ENCODE measurements at places on chromosomes 7 and 10.
A peak's percentile ranks its signal among the peaks of the same experiment; 100 is the strongest.

DNA sequence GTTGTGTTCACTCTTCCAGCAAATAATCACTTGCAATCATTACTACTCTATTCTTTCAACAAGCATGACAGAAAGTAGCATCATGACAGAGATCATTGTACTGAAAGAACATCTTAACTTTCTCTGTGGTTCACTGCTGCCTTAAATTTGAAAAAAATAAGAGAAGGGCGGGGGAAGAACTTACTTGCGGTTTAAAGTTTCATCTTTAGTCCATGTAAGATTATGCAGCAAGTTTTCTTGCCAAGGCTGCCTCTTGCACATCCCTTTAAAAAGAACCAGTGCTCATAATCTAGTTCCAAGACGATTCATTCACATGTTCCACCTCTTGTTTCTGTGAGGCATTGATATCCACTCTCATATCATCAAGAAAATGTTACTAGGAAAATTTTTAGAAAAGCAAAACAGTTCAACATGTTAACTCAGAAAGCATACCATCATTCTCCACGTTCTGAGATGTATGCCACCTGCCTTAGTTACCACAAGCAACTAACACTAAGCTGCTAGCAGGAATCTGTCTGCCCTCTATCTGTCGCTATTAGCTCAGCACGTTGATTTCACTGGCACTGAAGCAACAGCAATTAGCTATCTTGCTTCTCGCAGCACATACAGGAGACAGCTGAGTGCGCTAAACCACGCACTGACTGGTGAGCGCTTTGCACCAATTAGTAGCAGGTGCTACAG, at the start of gene PCDH15:
PCDH15 (minus strand) TSS at position 491 of the 681 bp plus-strand sequence. CDS start 136,969 bp downstream, outside the sequence.
- H3K27me3 ChIP-seq, result no peaks in the 10 kb centered on the region
- H3K4me1 ChIP-seq, result no peaks in the 10 kb centered on the region
- no peak within 1 kb of the TSS for H3K27ac ChIP-seq
- H3K4me3 ChIP-seq, result no peak within 1 kb of the TSS
- DNase-seq, result peak; percentile 29

DNA sequence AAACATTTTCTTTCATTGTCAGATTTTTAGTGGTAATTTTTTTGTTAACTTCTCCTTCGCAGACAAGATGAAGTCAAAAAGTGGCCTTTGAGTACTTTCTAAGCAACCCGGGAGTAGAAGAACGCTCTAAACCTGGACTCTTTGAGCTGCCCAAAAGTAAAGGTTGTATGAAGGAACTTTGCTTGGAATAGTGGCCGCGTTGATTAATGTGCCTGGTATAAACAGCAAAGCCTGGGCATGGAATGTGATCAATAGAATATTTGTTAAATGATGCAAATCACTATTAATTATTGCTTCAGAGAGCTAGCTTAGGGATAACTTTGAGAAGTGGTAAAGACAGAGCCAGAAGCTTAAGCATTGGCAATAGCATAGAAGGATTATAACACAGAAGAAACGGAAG, 475.1 kb upstream of the ANKRD30A start:
- no peak for DNase-seq
- H3K27ac ChIP-seq, result no peak overlapping the region
- H3K27me3 ChIP-seq, result no peaks in the 10 kb centered on the region
- no peaks in the 10 kb centered on the region for H3K36me3 ChIP-seq

DNA sequence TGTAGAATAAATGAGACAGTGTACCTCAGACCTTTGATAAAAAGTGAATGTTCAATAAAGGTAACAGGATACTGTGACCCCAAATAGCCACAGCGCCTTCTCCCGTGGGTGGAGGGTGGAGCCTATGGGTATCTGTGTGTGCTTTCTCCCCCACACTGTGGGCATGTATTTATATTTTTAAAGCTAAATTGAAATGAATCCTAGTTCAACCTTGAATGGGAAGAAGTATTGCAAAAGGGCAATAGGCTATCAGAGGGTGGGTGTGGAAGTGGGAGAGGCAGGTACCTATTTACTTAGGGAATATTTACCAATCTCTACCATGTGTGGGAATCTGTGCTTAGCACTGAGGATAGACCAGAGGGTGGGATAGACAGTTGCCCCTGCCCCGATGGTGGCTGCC, 68.9 kb downstream of the PFKFB3 start:
- H3K36me3 ChIP-seq, result no peaks in the 10 kb centered on the region
- no peaks in the 10 kb centered on the region for H3K4me1 ChIP-seq
- H3K4me3 ChIP-seq, result no peak overlapping the region
- H3K27ac ChIP-seq, result no peak overlapping the region

DNA sequence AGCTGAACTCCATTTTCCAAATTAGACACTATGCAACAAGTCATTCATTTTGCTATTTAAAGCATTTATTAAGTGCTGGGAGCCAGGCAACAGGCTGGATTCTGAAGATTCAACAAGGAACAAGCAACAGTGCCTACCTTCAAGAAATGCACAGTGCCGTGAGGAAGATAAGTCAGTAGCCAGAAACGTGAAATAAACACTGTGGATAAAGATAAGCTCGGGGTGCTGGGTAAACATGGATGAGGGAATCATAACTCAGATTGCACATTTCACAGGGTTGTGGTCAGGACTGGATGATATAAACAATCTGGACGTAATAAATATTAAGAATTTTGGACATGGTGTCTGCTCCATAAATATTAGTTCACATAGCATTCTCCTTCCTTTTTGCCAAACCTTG, 259.3 kb downstream of the SFMBT2 start:
- H3K27ac ChIP-seq, result no peak overlapping the region
- H3K27me3 ChIP-seq, result no peaks in the 10 kb centered on the region
- no peaks in the 10 kb centered on the region for H3K4me1 ChIP-seq
- H3K4me3 ChIP-seq, result no peak overlapping the region
- H3K36me3 ChIP-seq, result no peaks in the 10 kb centered on the region

- H3K36me3 ChIP-seq, result no peaks in the 10 kb centered on the region
- H3K4me1 ChIP-seq, result peaks cover 17% of the 10 kb centered on the region
- H3K4me3 ChIP-seq, result no peak overlapping the region
Observed at GRCh38 chr10:104334965-104335650, 3.2 kb downstream of the ITPRIP start.

DNA sequence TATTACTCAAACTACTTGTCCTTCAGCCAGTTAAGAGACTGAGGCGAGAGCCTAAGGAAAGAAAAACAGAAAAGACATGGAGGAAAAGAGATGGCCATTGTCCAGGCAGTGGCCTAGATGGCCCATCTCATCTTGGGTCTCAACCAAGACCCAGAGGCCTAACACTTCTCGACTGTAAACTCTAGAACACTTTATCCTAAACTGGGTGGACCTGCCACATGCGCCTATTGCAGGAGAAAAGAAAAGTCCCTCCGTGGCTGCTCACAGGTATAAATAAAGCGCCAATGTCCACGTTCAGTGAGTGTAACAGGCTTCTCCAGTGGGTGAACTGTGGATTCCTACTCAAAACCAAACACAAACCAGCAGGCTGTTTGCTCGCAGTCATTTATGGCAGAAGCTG, 92.7 kb upstream of the DDC start:
- no peak overlapping the region for H3K4me3 ChIP-seq
- H3K36me3 ChIP-seq, result 0 out of 2 replicates have a peak, but pooled peaks cover 4% of the 10 kb centered on the region

GRCh38 chr7:112638675-112639400, 151.4 kb downstream of the TMEM168 start:
- no peaks in the 10 kb centered on the region for H3K27me3 ChIP-seq
- no peak for DNase-seq
- H3K4me3 ChIP-seq, result no peak overlapping the region
- H3K4me1 ChIP-seq, result no peaks in the 10 kb centered on the region
- H3K27ac ChIP-seq, result no peak overlapping the region

DNA sequence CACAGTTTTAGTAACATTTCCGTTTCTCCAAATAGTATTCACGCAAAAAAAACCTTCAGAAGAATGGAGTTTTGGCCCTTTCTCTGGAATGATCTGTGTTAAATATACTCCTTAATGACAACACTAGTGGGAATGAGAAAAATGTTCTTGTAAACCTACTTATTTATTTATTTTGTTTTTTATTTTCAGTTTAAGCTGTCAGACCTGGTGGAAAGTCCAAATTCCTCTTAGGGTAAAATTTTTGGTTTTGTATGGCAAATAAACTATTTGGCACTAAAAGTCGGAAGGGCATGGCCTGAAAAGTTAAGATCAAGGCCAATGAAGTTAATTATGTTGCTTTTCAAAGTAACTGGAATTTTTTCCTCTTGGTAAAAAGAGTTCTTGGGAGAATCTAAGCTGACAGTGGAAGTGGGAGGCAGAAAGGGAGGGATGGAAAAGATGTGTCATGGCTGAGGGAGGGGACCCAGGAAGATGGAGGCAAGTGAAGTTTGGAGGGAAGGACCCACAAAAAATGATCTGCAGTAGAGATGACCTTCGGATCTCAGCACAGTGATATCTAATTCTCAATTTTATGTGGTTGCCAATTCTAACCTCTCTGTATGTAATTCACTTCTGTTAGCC, 33.5 kb upstream of the VPS41 start:
- H3K27me3 ChIP-seq, result no peaks in the 10 kb centered on the region
- DNase-seq, result no peak
- H3K36me3 ChIP-seq, result no peaks in the 10 kb centered on the region
- no peak overlapping the region for H3K4me3 ChIP-seq

DNA sequence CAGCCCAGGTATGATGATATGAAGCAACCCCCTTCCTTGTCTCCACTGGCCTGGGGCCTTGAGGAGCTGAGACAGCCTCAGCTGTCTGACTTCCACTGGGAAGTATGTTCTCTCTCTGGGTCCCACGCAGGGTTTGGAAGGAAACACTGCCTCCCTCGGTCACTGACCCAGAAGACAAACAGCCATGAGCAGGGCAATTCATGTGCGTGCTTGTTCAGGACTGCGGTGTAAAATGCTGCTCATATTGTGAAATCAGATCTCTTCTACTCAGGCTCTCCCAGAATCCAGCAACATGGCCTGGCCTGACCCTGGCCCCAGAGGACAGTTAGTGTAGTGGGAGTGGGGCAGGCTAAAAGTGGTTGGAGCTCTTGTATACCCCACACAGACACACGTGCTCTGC, 2.8 kb downstream of the CLCN1 start:
- DNase-seq, result no peak
- H3K4me3 ChIP-seq, result no peak overlapping the region
- H3K27ac ChIP-seq, result no peak overlapping the region
- no peaks in the 10 kb centered on the region for H3K4me1 ChIP-seq
- no peaks in the 10 kb centered on the region for H3K27me3 ChIP-seq

- H3K4me1 ChIP-seq, result peaks cover 14% of the 10 kb centered on the region
- H3K4me3 ChIP-seq, result no peak overlapping the region
- DNase-seq, result no peak
- no peaks in the 10 kb centered on the region for H3K27me3 ChIP-seq
- H3K36me3 ChIP-seq, result no peaks in the 10 kb centered on the region
- H3K27ac ChIP-seq, result no peak overlapping the region
Observed at GRCh38 chr7:45582136-45582749, 8.1 kb downstream of the ADCY1 start.
